Bronchial epithelial cell (primary cell): ENCODE measurements at places on chromosomes 16 and 17. TPM values are rescaled to one million over a fixed set of nuclear protein-coding genes. Genes with fewer than 3 reads are reported as not detected.

The LRRC46 gene
- total RNA-seq, result not detected in 2 replicates

The CES5A gene
- total RNA-seq, result not detected in 2 replicates

The ASPHD1 gene
- 1.2 and 2.4 TPM in 2 replicates for total RNA-seq

The DPEP3 gene
- not detected in 2 replicates for total RNA-seq

The ITGAX gene
- under 0.01 TPM in 1 of 2 replicates, not detected in the other for total RNA-seq

The MYL11 gene
- not detected in 2 replicates for total RNA-seq

The ATP6V0C gene
- total RNA-seq, result 7.9 and 13.2 TPM in 2 replicates

The HELZ gene
- 35.7 and 51.1 TPM in 2 replicates for total RNA-seq

The SRL gene
- not detected in 2 replicates for total RNA-seq

The LPO gene
- total RNA-seq, result not detected in 2 replicates

The KCNJ12 gene
- total RNA-seq, result under 0.01 and 0.13 TPM in 2 replicates

The HNF1B gene
- total RNA-seq, result not detected in 2 replicates

The DRC3 gene
- total RNA-seq, result under 0.01 and 0.13 TPM in 2 replicates

The METTL2A gene
- 21.3 and 30.0 TPM in 2 replicates for total RNA-seq
